ENCODE measurements at places on chromosomes 1 and 21. TPM values are rescaled to one million over a fixed set of nuclear protein-coding genes. Genes with fewer than 3 reads are reported as not detected.

GRCh38 chr1:171384496-171384895, 70.5 kb downstream of the FMO4 start:
- H3K4me3 ChIP-seq = no peak overlapping the region
- H3K27ac ChIP-seq = no peak overlapping the region
- DNase-seq = no peak
- no peaks in the 10 kb centered on the region for H3K4me1 ChIP-seq
- H3K36me3 ChIP-seq = no peaks in the 10 kb centered on the region
- peaks cover 4% of the 10 kb centered on the region for H3K27me3 ChIP-seq

GRCh38 chr1:246254854-246255253, 252.2 kb downstream of the SMYD3 start:
- peaks cover 2% of the 10 kb centered on the region for H3K36me3 ChIP-seq
- no peak overlapping the region for H3K4me3 ChIP-seq
- no peak for DNase-seq
- H3K27me3 ChIP-seq = no peaks in the 10 kb centered on the region
- no peaks in the 10 kb centered on the region for H3K4me1 ChIP-seq
- no peak overlapping the region for H3K27ac ChIP-seq

Gene OR2T8
- not detected for total RNA-seq

- peak overlapping the region; percentile 57 for H3K27ac ChIP-seq
- peaks cover 1% of the 10 kb centered on the region for H3K36me3 ChIP-seq
- DNase-seq = no peak
- H3K4me3 ChIP-seq = no peak overlapping the region
Observed at GRCh38 chr1:76687307-76688175, 179.7 kb upstream of the ST6GALNAC5 start.

DNA sequence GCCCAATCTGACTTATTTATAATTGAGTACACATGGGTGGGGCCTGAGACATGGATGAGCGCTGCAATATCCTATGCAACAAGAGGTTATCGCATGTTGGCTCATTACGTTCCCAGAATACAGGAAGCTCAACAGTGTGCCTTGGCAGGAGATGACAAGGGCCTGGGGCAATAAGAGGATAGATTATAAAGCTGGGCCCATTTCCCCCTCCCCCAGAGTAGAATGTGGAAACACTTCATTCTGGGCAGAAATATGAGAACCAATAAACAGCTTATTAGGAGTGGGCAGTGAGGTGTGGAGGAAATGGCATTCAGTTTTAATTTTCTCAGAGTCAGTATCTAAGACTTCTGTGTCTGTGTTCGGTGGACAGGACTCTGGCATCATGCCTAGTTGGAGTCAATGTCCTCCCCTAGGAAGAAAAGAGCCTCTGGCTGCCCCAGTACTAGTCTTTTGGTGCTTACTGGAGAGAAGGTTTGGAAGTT, 92.8 kb downstream of the PIK3R3 start:
- no peaks in the 10 kb centered on the region for H3K27me3 ChIP-seq
- H3K36me3 ChIP-seq = peaks cover 26% of the 10 kb centered on the region
- DNase-seq = no peak
- H3K4me1 ChIP-seq = peaks cover 10% of the 10 kb centered on the region
- H3K4me3 ChIP-seq = no peak overlapping the region
- H3K27ac ChIP-seq = no peak overlapping the region

Gene BSND
- not detected for total RNA-seq

DNA sequence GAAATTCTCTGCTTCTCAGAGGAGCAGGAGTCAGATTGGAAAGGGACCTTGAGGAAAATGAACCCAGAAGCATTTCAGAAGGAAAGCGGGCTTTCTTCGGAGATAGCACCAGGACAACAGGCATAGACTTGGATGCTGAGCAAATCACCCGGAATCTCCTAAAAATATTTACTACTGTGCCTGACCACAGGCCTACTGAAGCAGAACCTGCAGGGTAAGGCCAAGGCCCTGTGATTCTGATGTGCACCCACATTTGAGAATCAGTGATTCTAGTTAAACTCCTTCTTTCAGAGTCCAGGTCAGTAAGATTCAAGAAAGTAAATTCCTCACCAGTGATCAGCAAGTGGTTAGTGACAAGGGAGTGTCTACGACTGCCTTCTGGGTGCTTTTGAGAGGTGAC, 307.3 kb upstream of the DUSP10 start:
- H3K4me1 ChIP-seq = peaks cover 3% of the 10 kb centered on the region
- DNase-seq = no peak
- H3K36me3 ChIP-seq = no peaks in the 10 kb centered on the region
- no peak overlapping the region for H3K27ac ChIP-seq

Gene EDN2
- not detected for total RNA-seq

GRCh38 chr1:36554323-36554628, 71.6 kb upstream of the CSF3R start:
- no peak for DNase-seq
- no peak overlapping the region for H3K27ac ChIP-seq
- H3K27me3 ChIP-seq = peaks cover 49% of the 10 kb centered on the region
- no peaks in the 10 kb centered on the region for H3K4me1 ChIP-seq
- no peak overlapping the region for H3K4me3 ChIP-seq
- no peaks in the 10 kb centered on the region for H3K36me3 ChIP-seq

DNA sequence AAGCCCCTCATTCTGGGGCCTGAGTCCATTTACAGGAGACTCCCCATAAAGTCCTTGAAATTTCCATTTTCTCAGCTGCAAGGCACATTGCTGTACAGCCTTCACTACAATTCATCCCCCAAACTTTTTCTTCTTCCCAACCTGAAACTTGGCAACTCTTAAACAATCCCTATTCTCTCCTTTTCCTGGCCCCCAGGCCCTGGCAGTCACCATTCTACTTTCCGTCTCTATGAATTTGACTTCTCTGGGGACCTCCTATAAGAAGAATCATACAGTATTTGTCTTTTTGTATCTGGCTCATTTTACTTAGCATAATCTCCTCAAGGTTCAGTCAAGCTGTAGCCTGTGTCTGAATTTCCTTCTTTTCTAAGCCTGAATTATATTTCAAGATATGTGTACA, 332.9 kb downstream of the PCP4 start:
- no peak for DNase-seq
- no peaks in the 10 kb centered on the region for H3K4me1 ChIP-seq
- H3K4me3 ChIP-seq = no peak overlapping the region

GRCh38 chr1:226964611-226965486, 24.8 kb downstream of the COQ8A start:
- no peak for DNase-seq
- H3K4me1 ChIP-seq = no peaks in the 10 kb centered on the region
- H3K4me3 ChIP-seq = no peak overlapping the region
- H3K27ac ChIP-seq = no peak overlapping the region

DNA sequence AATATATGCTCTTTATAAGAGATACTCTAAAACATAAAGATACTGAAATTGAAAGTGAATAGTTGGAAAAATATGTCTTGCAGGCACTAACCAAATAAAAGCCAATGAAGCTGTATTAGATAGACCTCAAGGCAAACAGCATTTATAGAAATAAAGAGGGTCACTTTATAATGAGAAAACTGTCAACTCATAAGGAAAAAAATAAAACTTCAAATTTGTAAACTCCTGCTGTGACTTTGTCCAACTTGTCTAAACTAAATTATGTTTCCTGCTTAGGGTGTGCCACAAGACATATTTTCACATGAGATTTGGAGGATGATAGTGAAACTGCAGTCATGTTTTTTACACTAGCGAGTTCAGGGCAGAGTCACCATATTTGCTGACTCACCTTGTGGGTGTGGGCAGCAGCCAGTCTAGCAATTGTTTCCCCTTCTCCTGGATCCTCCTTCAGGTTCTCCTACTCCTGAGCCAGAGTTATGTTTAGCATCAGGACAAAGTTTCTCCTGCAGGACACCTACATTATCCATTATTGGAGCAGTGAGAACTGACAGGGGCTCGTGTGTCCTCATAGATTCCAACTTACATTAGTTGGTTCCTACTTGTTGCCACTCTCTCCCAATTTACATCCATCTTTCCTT, 43.8 kb downstream of the CD53 start:
- H3K4me3 ChIP-seq = no peak overlapping the region
- DNase-seq = no peak
- H3K27me3 ChIP-seq = peaks cover 3% of the 10 kb centered on the region
- H3K36me3 ChIP-seq = no peaks in the 10 kb centered on the region
- H3K27ac ChIP-seq = no peak overlapping the region
- no peaks in the 10 kb centered on the region for H3K4me1 ChIP-seq

- H3K4me1 ChIP-seq = peaks cover 60% of the 10 kb centered on the region
- no peak overlapping the region for H3K4me3 ChIP-seq
- no peaks in the 10 kb centered on the region for H3K36me3 ChIP-seq
- peak overlapping the region; percentile 13 for H3K27ac ChIP-seq
- H3K27me3 ChIP-seq = no peaks in the 10 kb centered on the region
- no peak for DNase-seq
Observed at GRCh38 chr21:37788503-37788902, 127.8 kb downstream of the KCNJ6 start.

Gene ADIPOR1
- 77.0 TPM for total RNA-seq

GRCh38 chr1:177310326-177310725, 139.6 kb downstream of the BRINP2 start:
- H3K4me3 ChIP-seq = no peak overlapping the region
- H3K36me3 ChIP-seq = no peaks in the 10 kb centered on the region
- DNase-seq = no peak
- no peaks in the 10 kb centered on the region for H3K4me1 ChIP-seq
- no peaks in the 10 kb centered on the region for H3K27me3 ChIP-seq

- no peak overlapping the region for H3K4me3 ChIP-seq
- H3K27me3 ChIP-seq = peaks cover 4% of the 10 kb centered on the region
- H3K4me1 ChIP-seq = peaks cover 21% of the 10 kb centered on the region
- H3K27ac ChIP-seq = no peak overlapping the region
- no peak for DNase-seq
- H3K36me3 ChIP-seq = peaks cover 10% of the 10 kb centered on the region
Observed at GRCh38 chr1:35032384-35032739, 617 bp upstream of the ZMYM6 start.

- H3K4me1 ChIP-seq = peaks cover 9% of the 10 kb centered on the region
- no peaks in the 10 kb centered on the region for H3K36me3 ChIP-seq
- no peak overlapping the region for H3K27ac ChIP-seq
- no peak overlapping the region for H3K4me3 ChIP-seq
Observed at GRCh38 chr1:67589519-67590233, 95.3 kb upstream of the GADD45A start.

DNA sequence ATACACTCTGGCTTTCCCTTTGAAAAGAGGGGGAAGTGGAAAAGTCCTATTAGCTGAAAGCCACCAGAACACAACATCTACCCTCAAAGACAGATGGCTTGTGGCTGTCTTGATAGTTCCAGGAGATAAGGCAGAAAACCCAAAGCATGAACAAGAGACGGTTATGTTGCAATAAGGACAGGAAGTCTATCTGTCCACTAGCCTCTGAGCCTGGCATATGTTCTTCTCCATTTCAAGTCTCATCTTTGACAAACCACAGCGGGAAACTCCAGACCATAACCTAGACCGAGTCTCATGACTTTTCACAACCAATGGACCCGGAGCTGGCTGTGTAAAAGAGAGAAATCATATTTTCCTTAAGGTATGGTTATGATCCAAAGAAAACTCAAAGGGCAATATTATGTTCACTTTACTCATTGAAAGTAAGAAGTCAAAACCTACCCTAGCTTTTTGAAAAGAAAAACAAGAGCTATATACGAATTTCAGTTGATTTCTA, 33.8 kb downstream of the DUSP10 start:
- H3K36me3 ChIP-seq = peaks cover 2% of the 10 kb centered on the region
- no peak overlapping the region for H3K27ac ChIP-seq
- no peak for DNase-seq

DNA sequence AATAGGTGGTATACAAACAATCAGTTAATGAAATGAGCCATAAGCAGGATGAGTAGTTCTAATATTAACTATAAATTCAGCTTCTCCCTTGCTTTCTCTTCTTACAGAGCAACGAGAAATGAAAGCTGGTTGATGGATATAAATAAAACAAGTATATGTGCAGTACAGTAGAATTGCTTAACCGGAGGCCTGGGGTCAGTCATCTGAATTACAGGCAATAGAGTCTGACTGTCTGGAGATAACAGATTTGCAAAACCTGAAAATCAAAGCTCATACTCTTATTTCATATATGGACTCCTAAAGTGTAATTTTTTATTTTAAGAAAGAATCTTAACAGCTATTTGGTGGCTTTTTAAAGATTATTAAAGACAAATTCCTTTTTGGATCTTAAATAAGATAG, 43.1 kb upstream of the SGIP1 start:
- H3K4me1 ChIP-seq = peaks cover 40% of the 10 kb centered on the region

DNA sequence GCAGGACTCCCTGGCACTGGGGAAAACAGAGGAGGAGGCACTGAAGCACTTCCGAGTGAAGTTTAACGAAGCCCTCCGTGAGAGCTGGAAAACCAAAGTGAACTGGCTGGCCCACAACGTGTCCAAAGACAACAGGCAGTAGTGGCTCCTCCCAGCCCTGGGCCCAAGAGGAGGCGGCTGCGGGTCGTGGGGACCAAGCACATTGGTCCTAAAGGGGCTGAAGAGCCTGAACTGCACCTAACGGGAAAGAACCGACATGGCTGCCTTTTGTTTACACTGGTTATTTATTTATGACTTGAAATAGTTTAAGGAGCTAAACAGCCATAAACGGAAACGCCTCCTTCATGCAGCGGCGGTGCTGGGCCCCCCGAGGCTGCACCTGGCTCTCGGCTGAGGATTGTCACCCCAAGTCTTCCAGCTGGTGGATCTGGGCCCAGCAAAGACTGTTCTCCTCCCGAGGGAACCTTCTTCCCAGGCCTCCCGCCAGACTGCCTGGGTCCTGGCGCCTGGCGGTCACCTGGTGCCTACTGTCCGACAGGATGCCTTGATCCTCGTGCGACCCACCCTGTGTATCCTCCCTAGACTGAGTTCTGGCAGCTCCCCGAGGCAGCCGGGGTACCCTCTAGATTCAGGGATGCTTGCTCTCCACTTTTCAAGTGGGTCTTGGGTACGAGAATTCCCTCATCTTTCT, 75.5 kb downstream of the PIK3CD start:
- no peak overlapping the region for H3K4me3 ChIP-seq
- peaks cover 45% of the 10 kb centered on the region for H3K36me3 ChIP-seq
- no peak overlapping the region for H3K27ac ChIP-seq
- no peaks in the 10 kb centered on the region for H3K4me1 ChIP-seq
- DNase-seq = no peak
- no peaks in the 10 kb centered on the region for H3K27me3 ChIP-seq
